ENCODE measurements at places on chromosomes 12 and 14.

- DNase-seq, result no peak
Measured at GRCh38 chr12:68368327-68368726, 36.2 kb upstream of the MDM1 start.

DNA sequence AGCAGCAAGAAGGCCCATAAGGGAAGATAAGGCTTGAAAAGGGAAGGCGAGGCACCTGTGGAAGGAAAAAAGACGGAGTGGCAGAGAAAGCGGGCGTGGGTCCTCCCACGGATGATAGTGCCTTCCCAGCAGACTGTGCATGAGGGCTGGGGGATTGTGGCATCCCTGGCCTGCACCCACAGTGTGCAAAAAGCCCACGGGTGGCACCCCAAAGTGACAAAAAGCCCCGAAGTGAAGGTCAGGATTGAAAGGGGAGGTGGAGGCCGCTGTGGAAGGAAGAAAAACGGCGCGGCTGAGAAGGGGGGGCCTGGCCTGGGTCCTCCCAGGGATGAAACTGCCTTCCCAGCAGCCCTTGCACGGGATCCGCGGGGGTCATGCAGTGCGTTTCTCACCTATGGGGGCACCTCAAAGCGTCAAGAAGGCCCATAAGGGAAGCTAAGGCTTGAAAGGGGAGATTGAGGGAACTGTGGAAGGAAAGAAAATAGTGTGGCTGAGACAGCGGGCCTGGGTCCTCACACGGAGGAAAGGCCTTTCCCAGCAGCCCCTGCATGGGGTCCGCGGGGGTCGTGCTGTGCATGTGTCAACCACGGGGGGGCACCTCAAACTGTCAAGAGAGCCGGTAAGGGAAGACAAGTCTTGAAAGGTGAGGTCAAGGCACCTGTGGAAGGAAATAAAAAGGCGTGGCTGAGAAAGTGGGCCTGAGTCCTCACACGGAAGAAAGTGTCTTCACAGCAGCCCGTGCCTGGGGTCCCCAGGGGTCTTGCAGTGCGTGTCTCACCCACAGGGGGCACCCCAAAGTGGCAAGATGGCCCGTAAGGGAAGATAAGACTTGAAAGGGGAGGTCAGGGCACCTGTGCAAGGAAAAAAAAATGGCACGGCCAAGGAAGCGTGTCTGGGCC, 274.1 kb downstream of the ALG10 start:
- DNase-seq, result no peak

DNA sequence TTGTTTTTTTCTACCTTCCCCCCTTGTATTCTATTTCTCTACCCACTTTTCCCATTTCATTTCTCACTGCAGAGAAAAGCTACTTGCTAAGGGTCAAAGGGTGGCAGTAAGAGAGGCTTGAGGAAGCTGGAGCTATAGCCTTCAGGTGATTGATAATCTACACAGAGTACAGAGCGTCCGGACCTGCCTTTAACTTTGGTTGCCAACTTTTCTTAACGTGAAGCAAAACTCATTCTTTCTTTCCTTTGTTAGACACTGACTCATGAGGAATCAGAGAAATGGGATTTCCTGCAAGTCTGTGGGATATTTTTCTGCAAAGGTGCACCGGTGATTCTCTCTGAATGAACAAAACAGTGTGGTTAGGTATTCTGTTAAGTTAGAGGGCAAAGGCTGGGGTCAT, 133.3 kb downstream of the RMST start:
- DNase-seq, result no peak

DNA sequence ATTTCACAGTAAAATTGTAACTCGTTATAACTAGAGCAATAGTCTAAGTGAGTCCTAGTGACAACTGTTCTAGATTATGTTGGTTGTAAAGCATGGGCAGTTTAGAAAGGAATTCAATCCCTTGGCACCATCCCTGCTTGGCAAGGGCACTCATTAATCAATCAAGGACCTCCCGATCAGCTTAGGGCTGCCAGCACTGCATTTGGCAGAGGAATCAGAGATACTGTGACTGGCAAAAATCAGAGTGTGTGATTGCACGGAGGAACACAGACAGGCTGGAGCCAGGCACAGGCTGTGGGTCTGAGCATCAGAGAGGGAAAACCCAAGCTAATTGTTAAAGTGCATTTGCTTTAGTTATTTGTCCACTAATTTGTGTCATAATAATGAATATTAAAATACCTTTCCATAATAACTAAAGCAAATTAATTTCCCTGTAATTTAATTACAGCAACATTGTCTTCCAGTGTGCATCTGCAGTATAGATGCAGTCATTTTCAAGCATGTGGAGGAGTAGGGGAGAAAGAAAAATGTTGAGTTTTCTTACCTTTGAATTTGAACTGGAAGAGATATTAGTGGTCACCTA, 3.2 kb upstream of the EGLN3 start:
- no peak for DNase-seq

GRCh38 chr12:132445884-132446632, 43.9 kb upstream of the FBRSL1 start:
- peak; percentile 65 for DNase-seq

GRCh38 chr14:102095871-102096568, 9.2 kb upstream of the HSP90AA1 start:
- no peak for DNase-seq

GRCh38 chr12:111635524-111635923, 36.4 kb upstream of the ATXN2 start:
- DNase-seq, result no peak

DNA sequence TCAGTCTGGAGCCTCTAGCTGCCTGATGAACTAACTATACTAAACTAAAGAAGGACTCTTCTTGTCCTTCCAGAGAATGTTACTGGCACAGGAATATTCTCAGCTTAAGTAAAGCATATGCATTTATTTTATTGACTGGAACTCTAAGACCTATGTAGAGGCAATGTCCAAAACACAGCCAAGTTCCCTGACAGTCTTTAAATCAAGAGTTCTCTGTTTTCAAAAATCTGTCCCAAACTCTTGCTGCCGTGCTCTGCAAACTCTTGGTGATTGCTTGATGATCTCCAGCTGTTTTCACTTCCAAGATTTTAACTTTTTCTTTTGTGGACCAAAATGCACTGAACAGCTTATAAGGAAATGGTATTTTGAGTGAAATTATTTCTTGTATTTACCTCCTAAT, 67.5 kb upstream of the DAAM1 start:
- no peak for DNase-seq

DNA sequence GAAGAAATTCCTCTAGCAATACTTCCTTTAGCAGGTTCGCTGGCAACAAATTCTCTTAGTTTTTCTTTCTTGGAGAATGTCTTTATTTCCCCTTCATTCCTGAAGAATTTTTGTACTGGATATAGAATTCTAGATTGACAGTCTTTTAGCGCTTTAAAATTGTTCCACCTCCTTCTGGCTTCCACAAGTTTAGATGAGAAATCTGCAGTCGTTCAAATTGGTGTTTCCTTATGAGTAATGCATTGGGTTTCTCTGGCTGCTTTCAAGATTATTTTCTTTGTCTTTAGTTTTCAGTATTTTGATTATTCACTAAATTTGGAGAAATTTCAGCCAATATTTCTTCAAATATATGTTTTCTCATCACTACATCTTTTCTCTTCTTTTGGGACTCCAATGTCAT, 33.3 kb upstream of the FGF6 start:
- DNase-seq, result no peak

DNA sequence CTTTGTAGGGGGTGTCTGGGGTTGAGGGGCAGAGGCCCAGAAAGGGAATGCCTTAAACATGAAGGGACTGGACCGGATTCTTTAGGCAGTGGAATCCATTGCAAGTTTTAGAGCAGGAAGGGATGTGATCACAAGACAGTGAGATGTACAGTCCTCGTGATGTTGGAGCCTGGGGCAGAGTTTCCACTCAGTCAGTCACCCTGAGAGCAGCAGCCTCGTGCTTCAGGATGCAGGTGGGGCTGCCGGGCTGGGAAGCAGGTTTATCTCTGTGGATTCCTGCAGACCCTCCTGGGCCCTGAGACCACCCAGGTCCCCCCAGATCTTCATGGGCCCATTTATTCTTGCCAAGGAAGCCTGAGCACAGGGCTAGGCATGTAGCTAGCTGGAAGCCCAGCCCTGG, 38.5 kb downstream of the RIN3 start:
- DNase-seq, result no peak

DNA sequence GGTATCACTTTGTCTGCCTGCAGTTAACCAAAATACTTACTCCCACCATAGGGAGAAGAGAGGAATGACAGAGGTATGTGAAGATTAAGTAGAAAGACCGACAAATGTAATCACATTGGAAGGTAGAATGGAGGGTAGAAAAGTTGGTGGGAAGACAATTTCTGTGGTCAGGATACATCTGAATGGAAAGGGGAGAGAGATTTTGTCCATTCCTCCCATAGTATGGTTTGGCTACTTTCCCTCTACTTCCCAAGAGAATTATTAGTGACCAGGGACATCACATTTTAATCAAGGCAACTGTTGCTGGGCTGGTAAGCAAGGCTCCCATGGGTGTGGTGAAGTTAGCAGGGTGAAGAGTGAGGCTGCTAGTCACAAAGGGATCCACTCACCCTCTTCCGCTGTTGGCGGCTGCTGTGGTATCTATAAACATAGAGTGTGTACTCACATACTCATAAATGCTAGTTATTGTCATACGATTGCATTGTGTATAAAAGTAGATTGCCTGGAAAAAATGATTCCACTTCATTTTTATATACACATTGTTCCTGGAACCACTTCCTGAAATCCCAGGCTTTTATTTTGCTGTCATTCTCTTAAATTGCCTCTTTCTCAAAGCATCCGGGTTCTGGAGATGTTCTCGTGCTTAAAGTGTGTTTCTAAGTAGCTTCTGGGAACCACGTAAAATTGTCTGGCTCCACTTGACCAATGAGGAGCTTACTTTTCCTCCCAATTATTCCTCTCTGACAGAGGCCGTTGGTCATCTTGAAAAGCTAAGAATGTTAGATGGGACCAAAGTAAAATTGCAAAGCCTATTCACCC, 413.1 kb downstream of the ZFP36L1 start:
- peak; percentile 23 for DNase-seq

GRCh38 chr12:116697305-116697704, 40.6 kb downstream of the SPRING1 start:
- DNase-seq, result no peak

GRCh38 chr14:74754899-74755298, 8.2 kb upstream of the YLPM1 start:
- no peak for DNase-seq

- no peak for DNase-seq
Measured at GRCh38 chr14:23577004-23577681, 1.4 kb downstream of the JPH4 start.

GRCh38 chr14:67703997-67704396, 2.3 kb downstream of the RDH12 start:
- DNase-seq, result no peak

GRCh38 chr12:2940564-2940963, 18.6 kb upstream of the TEAD4 start:
- no peak for DNase-seq

DNA sequence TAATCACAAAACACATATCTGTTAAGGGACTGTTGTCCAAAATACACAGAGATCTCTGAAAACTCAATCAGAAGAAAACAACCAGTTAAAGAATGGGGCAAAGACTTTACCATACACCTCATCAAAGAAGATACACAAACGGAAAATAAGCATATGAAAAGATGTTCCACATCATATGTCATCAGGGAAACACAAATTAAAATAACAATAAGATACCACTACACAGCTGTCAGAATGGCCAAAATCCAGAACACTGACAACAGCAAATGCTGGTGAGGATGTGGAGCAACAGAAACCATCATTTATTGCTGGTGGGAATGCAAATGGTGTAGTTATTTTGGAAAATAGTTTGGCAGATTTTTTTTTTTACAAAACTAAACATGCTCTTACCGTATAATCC, 220.5 kb upstream of the FOXN3 start:
- DNase-seq, result no peak

DNA sequence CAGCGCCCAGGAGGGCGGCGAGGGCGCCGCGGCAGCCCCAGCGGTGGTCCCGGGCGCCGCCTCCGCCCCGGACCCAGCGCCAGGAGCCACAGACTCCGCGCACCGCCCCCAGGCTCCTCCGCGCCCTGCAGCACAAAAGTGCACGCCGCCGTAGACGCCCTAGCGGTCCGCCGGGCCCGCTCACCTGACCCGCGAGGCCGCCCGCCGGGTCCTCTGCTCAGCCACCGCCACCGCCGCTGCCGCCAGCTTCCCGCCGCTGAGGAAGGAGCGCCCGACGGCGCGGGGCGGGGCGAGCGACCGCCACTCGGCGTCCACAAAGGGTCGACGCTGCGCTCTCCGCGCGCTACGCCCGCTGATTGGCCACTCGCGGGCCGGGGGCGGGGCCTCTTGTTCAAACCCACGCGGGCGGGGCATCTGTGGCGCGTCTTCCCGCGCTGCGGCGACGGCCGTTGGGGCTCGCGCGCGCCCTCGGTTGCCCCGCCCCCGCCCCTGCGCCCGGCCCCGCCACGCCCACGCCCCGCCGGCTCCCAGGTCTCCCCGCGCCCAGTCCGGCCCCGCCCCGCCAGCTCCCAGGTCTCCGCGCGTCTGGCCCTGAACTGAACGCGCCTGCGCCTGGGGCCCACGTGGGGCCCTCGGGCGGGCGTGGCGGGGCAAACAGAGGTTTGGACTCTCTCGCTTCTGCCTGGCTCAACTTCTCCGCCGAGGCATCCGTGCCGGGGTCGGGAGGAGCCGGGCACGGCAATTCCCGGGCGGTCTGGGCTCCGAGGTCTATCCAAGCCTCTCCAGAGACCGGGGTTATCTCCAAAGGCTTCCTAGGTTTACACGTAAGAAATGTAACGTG, at the start of gene CDCA4:
CDCA4 (minus strand) TSS at position 269 of the 841 bp plus-strand sequence. CDS start 9,154 bp downstream, outside the sequence.
- DNase-seq, result peak; percentile 96
